ENCODE measurements at places on chromosomes 2 and 18.

- no peak for DNase-seq
These were observed 108.7 kb upstream of the KCTD1 start for GRCh38 chr18:26656944-26657536.

- no peak for DNase-seq
These were observed 35.2 kb downstream of the MTHFD2 start for GRCh38 chr2:74233648-74234047.

DNA sequence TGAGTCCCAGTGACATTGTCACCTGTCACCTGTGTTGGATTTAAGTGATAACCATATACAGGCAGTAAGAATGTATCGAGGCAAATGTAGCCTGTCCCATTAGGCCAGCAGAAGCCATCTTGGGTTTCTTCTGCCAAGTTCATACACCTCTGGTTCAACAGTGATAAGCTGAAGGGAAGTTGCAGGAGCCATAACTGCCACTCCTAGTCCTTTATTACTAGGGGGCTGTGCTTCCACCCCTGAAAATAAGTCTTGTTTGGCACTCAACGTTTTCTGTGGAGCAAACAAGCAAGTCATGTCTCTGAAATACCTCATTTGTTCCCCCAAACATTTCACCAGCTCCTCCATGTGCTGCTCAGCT lies 58.1 kb upstream of the ALPP start:
- DNase-seq: no peak

DNA sequence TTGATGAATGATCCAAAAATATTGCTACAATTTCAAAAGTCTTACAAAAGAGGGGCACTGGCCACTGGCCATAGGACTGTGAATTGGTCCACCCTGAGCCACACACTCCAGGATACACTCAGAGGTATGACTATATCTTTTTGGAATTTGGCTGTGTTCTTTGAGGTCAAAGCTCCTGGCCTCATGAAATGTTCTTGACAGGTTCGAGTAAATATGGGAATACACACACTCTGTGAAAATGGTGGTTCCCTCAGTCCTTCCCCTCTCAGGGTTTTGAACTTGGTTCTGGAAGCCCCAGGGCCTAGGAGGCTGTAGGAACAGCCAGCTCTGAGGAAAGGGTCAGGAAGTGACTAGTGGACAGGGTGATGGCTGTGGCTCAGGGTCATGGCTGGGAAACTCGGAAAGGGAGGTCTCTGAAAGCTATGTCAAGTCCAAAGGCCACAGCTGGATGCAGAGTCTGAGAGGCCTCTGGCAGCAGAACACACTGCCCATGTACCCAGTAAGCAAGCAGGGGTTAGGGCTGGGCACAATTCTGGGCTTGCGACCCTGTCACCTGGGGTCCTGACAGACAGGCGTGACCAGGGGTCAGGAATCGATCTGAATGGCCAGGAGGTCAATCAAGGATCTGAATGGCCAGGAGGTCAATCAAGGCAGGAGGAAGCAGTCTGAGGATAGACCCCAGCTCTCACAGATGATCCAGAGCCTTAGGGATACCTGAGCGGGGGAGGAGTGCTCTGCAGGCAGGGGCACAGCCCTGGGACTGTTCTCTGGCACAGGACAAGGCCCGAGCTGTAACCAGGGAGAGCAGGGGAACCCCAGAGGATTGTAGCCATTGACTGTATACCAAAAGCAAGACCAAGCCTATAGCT lies 223.4 kb upstream of the SMAD2 start:
- no peak for DNase-seq

DNA sequence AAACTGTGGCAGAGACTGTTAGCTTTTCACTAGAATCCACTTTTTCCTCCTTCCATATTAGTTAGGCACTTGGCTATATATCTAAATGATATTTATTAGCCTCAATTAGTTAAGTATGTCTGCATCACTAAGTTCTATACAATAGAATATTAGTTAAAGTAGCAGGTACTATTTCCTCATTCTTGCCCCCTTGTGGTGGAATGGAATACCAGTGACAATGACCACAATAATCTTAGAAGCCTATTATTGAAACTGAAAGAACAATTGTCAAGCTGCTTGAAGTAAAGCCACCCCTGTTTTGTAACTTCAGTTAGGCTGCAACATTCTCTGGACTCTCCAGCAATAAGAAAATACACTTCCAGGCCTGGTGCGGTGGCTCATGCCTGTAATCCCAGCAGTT lies 476.3 kb upstream of the VWC2L start:
- no peak for DNase-seq

DNA sequence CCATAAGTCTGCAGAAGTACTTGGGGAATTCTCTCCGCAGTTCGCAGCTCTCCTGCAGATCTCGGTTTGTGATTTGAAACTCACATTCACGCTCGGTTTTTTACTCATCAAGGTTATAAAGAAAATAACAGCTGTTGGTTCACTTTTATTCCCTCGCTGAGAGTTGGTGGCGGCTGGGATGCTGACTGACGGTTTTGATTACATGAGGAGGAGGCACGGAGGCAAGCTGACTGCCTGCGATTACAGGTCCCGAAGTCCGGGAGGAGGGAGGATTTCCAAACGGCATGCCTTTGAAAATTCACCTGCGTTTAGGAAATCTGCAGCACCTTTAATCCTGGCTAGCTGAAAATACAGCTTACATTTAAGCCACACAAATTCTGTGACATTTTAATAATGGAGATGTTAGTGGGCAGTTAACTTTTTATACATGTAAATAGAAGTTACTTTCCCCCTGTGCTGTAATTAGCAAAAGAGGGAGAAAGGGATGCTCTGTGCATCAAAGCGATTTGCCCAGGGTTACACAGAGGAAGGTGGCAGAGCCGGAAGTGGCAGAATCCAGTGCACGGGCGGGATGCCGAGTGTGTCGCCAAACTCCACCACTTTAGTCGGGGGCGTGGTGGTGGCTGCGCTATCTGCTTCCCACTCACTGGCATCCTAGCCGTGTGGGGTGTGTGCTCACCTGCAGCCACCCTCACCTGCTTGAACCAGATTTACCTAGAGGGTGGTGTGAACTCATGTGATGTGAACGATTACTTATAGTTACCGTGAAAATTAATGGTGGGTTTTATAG lies 14.7 kb downstream of the AGAP1 start:
- DNase-seq: no peak

DNA sequence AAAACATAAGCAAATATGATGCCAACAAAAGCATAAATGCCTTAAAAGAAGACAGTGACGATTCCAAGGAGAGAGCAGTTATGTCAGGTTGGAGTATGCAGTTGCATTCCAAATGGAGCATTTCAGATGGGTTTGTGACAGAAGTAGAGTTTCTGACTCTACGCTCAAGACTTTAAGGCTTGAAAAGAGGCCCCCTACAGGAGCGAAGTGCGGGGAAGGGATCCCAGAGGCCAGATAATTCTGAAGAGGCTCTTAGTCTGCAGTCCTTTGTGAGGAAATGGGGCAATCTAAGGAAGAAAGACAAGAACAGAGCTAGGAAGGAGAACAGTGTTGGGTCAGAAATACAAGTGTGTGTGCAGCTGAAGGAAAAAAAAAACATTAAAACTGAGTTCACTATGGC lies 95.5 kb downstream of the ZNF521 start:
- no peak for DNase-seq

- DNase-seq: no peak
These were observed 12.2 kb downstream of the EVX2 start for GRCh38 chr2:176071330-176072291.

GRCh38 chr2:174444761-174445160 lies 42.1 kb downstream of the GPR155 start:
- DNase-seq: no peak

DNA sequence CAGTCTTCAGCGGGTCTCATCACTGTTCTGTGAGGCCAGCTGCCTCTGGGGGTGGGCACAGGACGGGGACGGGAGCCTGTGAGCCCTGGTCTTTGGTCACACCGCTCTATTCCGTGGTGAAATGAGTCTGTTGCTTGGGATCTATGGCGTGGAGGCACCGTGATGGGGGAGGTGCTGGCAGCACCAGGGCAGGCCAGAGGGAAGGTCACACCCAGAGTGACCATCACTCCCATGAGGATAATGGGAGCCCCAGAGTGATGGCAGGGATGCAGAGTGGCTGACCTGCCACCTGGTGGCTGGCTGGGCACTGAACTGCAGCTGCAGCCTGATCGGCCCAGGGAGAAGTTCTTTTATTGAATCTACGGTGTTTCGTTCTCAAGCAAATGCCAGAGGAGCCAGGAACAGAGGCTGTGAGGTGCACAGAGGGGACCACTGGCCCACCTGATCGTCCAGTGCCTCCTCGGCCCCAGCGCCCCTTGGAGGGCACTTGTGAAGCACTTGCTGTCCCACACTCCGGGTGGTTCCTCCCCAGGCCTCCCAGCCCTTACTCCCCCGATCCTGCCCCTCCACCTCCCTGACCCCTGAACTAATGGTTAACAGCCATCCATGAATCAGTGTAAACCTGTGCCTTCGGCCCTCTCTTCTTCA lies 17.9 kb downstream of the KCNIP3 start:
- DNase-seq: no peak

GRCh38 chr18:35095983-35096676 lies 54.9 kb downstream of the MAPRE2 start:
- no peak for DNase-seq

GRCh38 chr2:68878753-68879152 lies 7.6 kb upstream of the BMP10 start:
- no peak for DNase-seq

DNA sequence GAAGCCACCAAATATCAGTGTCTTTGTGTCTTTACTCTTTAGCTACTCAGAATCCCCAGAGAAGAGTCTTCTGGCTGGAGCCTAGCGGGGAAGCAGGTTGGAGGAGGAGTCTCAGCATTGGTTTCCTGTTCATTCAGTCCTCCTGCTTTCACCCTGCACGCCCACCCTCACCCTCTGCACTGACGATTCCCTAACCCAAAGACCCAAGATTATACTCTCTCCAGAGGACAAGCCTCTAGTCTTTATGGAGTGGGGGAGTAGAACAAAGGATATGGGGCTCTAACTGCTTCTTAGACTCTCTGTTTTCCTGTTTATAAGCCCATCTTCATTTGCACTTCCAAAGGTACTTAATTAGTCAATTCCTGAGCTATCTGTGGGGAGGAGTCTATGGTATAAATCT lies 338.8 kb downstream of the AGPS start:
- DNase-seq: no peak

- no peak for DNase-seq
These were observed 34.1 kb upstream of the UBE2F start for GRCh38 chr2:237932731-237933131.

DNA sequence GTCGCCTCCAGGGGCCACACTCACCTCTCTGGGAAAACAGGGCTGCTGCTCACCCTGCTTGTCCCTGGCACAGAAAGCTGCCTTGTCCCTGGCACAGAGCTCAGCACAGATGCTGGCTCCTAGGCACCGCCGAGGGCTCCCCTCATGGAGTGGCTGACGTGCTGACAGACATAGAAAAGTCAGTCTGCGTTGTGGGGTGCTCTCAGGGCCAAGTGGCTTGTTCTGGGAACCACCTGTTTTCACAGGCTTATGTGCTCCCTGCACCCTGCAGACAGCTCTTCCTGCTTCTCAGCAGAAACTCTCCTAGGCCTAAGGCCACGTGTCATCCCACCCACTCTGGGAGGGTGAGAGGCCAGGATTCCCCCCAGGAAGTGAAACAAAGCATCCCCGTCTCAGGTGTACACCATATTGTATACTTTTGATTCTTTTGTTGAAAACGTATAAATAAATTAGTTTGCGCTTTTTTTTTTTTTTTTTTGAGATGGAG lies 84.7 kb upstream of the TMEM200C start:
- no peak for DNase-seq

DNA sequence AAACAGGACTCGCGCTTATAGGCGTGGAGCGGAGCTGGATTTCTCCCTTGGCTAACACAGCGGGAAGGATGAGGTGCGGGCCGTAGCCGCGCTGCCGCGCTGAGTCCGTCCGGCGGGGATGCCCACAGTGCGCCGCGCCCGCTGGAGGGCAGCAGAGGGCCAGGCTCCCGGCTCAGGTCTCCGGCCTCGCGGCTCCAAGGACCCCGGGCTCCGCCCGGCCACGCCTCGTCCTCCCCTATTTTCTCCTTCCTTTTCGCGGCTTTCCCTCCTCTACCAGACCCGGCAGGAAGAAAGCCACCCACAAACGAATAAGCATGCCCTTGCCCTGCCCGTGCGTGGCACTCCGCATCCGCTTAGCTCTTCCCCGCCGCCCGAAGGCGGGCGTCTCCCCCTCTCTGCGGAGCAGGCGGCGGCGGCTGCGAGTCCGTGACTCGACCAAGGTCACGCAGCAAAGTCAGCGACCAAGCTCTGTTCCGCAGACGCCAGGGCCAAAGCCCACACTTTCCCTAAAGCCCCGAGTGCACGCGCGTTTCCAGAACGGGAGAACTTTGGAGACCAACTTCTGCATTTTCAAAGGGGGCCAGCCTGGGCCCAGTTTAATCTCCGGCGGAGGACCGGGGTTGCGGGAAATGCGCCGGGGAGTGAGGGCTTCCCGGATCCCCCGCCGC lies 48.5 kb downstream of the KCNIP3 start:
- DNase-seq: peak; percentile 27

GRCh38 chr2:7400628-7401027 lies 483.4 kb downstream of the RNF144A start:
- DNase-seq: no peak

GRCh38 chr2:11680182-11680900 lies 10.3 kb upstream of the NTSR2 start:
- DNase-seq: no peak

DNA sequence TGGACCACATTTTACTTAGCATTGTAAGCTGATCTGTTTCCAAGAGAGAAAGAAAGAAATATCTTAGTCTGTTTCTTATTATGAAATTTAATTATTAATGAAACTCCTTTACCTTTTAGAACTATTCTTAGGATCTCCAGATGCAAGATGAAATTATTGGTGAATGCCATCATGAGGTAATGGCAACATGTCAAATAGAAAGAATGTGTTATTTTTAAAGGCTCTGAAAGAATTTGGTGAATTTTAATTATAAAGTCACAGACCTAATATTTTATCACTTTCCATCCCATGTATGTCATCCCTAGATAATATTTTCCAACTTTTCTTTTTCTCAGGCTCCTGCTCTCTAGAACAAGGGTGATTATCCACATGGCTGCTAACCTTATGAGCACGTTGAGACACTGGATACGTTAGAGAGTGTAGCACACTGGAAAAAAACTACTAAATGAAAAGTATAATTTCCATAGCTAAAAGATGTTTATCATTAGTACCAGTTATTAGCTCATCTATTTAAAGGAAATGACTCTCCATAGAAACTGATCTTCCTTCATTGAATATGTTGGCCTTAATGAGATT lies 95.2 kb upstream of the SCG2 start:
- DNase-seq: no peak

DNA sequence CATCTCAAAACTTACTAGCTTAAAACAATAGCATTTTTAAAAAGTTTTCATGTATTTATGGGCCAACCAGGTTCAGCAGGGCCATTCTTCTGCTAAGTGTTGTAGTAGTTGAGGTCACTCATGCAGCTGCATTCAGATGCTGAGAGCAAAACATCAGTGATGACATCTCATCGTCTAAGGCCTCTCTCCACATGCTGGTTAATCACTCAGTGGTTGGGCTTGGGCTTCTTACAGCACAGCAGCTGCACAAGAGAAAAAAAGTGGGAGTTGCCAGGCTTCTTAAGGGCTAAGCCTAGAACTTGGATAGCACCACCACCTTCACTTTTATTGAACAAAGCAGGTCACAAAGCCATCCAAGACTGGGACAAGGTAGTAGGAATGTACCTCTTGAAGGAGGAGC lies 190.3 kb downstream of the IRS1 start:
- no peak for DNase-seq

- no peak for DNase-seq
These were observed 58.6 kb upstream of the NPAS2 start for GRCh38 chr2:100761365-100761764.

All from activated naive CD4-positive, alpha-beta T cell (primary cell).